ENCODE measurements at places on chromosomes 11 and 22.

DNA sequence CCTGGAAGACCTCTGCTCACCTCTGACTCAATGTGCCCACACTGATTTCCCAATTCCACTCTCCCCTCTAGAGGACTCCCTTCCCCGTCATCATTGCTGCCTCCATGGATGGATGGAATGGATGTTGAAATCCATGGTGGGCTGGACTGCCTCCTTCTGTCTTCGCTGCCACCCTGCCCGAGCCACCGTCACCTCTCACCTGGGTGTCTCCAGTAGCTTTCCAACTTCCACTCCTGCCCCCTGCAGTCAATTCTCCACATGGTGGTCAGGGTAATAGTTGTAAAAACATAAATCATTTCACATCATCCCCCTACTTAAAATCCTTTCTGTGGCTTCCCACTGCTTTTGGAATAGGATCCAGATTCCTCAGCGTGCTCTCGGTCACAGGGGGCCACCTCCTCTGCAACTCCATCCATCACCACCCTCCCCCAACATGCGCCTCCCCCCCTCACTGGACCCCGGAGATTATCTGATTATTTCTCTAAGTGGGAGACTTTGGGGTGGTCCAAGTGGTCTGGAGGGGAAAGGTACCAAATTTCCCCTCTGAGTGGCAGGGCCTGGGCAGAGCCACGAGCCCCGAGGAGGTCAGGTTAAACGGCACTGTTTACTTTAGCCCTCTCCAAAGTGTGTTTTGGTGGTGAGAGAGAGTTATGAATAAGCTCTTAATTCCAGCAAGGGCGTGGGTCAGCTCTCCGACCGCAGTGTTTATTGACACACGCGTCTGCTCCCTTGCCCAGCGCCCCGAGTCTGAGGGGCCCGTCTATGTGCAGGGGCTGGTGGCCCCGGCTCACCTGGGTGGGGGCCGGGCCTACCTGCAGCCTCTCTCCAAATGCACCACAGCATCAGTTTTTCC is 313.7 kb downstream of the MN1 start:
- DNase-seq = no peak

DNA sequence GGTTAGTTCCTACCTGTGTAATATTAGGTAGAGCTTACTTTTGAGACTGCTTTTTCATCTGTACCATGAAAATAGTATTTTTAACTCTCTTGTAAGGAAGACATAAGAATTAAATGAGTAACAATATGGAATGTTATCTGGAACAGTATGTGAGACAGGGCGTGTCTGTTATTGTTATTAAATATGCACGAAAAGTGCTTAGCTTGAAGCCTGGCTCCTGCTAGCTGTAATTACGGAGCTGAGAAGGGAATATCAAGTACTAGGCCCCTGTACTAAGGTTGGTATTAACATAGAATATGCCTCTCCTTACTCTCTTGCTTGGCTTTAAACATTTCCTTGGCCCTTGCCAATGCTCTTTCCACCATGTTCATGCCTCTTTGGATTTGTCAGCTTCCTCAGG is 194.0 kb downstream of the FAM76B start:
- DNase-seq = no peak

GRCh38 chr22:25062386-25063085 is 110.0 kb downstream of the KIAA1671 start:
- peak; percentile 84 for DNase-seq

GRCh38 chr11:10893714-10894151 is 35.9 kb upstream of the ZBED5 start:
- DNase-seq = no peak

- no peak for DNase-seq
Measured at GRCh38 chr11:46162700-46163099, 41.4 kb upstream of the PHF21A start.

Data from immature natural killer cell (primary cell).